Skin of body (tissue), 3 donors: ENCODE measurements at places on chromosomes 3 and 15. TPM values are rescaled to one million over a fixed set of nuclear protein-coding genes. Genes with fewer than 3 reads are reported as not detected.
A peak's percentile ranks its signal among the peaks of the same experiment; 100 is the strongest.

Gene BFSP2
- total RNA-seq: not detected

Gene SERPINI1
- total RNA-seq: 14.6 TPM

Gene MAP1A
- total RNA-seq: 14.3 TPM

Gene MAP4
- 88.6 TPM for total RNA-seq

Gene ACTRT3
- 1.7 TPM for total RNA-seq

Gene SMCO1
- total RNA-seq: 0.79 TPM

Gene NEDD4
- 23.2 TPM for total RNA-seq

Gene CYP1A1
- total RNA-seq: 0.69 TPM

Gene SLC7A14
- under 0.01 TPM for total RNA-seq

Gene MME
- total RNA-seq: 55.5 TPM

Gene ISG20
- total RNA-seq: 3.5 TPM

- no peak for DNase-seq
Observed at GRCh38 chr15:60620708-60621107, 141.8 kb upstream of the ICE2 start.

DNA sequence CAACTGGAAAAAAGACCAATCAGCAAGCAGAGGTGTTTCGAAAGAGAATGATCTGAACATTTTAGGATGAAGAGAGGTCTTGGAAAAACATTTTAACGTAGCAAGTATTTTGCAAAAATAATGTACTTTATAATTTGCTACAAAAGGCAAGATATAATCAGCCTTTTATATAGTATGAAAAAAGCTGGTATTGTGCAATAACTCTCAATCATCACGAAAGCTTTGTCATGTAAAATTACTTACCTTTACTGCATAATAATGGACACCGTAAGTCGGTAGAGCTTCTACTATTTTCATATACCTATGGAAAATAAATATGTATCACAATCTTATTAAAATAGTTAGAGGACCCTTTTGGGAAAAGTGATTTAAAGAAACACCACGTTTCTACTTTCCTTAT, 95.7 kb upstream of the LMOD3 start:
- DNase-seq: no peak

DNA sequence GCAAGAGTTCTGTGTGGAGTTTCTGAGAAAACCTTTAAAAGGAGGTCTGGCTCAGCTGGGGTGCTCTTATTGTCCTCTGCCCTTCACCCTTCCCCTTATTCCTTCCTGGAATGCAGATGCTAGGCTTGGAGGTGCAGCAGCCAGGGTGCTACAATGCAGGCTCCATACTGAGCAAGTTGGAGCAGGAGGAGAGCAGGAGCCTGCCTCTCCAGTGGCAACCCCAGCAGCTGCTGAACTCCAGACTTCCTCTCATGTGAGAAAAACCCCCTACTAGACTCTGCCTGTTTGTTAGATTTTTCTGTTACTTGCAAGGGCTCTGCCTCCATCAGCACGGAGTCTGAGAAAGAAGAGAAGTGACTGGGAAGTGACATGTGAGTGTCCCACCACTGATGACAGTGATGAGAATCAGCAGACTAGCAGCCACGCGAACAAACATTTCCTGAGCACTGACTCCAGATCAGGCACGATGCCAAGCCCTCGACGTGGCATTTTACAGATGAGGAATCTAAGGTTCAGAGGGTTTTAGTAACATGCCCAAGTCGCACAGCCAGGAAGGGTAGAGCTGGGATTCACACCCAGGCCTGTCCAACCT, 16.1 kb upstream of the RARRES1 start:
- DNase-seq: no peak

GRCh38 chr3:170081079-170081741, 43.4 kb downstream of the GPR160 start:
- no peak for DNase-seq

- no peak for DNase-seq
Observed at GRCh38 chr3:13009132-13009945, 63.9 kb downstream of the IQSEC1 start.

DNA sequence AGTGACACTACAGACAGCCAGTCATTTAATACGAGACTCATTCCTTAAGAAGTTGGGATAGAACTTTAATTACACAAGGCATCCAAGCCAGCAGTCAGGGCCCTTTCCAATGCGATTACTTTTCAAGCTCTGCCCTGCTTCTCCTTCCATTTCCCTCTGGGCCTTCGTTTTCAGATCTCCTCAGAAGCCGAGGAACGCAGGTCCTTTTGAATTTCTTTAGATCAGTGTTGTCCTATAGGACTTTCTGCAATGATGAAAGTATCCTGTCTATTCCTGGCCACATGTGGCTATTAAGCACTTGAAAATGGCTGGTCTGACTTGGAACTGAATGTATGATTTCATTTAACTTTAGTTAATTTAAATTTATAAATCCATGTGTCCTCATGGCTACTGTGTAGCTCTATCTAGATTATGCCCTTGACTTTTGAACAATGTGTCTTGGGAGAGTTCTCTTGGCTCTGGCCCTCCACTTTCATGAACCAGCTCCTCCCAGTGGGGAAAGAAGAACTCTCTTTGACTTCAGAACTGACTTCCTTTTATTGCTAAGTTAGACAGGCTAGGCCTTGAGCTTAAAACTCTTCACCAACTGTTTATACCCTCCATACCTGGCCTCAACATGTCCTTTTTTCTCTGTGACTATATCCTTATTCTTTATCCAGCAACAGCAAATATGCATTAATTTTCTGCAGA, 22.6 kb downstream of the TGFBR2 start:
- DNase-seq: no peak

DNA sequence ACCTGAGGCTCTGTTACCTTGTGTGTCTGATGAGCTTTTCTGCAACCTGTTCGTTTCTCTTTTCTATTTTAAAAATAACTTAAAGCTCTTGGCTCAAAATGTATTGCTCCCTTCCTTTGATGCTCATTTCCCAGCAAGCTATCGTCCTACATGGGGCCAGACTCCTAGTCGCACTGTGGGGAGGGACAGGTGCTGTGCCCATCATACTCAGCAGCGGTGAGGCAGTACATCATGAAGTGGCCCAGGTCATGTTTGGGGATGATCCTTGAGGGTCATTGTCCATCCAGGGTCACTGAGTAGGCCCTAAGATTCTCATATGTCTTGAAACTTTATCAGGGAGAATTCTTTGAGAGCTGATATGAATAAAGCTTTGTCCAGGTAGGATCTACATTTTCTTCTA, 41.1 kb downstream of the PTH1R start:
- no peak for DNase-seq

DNA sequence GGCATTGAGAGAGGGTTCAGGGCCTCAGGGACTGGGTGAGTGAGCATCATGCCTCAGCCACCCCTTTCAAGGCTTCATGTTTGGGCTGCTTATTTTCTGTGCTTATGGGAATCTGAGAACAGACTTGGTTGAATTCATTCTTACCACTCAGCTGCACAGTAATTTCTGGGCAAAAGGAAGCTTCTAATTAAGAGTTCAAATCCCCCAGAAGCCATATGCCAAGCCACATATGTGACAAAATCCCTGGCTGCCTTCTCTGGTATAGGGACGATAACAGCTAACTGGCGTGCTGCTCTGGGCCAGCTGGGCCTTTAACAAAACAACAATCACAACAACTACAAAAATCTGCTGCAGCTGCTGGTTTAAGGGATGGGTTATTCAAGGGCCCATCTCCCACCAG, 181.0 kb upstream of the ANKRD28 start:
- no peak for DNase-seq

DNA sequence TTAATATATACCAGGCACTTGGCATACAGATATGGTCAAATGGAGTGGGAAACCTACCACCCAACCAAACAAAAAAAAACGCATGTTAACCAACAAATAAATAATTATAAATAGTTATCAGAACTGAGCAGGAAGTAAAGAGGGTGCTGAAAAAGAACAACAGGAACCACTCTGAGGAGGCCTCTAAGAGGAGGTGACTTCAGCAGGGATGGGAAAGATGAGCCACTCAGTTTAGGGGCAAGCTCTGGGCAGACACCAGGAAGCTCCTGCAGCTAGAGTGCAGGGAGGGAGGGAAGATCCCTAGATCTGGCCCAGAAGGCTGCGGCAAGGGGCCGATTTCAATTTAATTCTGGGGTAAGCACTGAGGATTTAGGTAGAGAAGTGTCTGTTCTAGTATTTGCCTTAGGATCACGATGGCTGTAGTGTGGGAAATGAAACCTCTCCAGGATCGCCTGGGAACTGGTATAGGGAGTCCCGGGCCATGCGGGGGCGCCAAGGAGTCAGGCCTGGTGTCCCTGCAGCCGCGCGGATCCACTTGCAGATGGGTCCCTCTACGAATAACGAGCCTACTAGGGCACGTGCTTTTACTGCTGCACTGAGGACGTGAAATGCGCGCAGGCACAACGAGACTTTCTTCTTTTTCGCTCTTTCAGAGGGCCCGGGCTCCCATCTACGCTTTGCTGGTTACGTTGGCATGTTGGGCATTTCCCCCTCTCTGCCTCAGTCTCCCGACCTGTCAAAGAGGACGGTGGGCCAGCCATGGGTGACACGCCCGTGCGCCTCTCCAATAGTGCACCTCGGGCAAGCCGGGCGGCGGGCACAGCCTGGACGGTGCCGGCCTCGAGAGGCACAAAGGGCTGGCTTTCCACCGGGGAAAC, 1.5 kb upstream of the LIMD1 start:
- peak; percentile 92 for DNase-seq

DNA sequence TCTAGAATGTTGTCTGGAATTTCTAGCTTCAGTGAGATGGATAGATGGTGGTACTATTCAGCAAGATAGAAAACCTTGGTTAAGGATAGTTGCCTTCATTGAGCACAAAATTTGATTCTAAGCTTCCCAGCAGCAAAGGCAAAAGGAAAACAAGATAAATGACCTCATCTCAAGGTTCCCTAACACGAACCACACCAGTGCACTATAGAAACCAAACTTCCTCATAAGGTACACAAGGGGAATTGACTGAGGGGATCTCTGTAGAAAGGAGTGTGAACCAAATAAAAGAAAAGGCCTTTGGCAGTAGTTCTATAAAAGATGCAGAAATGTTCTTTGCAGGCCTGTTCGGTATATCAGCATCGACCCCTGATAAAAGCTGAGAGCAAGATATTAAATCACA, 288.9 kb downstream of the SHQ1 start:
- DNase-seq: no peak

DNA sequence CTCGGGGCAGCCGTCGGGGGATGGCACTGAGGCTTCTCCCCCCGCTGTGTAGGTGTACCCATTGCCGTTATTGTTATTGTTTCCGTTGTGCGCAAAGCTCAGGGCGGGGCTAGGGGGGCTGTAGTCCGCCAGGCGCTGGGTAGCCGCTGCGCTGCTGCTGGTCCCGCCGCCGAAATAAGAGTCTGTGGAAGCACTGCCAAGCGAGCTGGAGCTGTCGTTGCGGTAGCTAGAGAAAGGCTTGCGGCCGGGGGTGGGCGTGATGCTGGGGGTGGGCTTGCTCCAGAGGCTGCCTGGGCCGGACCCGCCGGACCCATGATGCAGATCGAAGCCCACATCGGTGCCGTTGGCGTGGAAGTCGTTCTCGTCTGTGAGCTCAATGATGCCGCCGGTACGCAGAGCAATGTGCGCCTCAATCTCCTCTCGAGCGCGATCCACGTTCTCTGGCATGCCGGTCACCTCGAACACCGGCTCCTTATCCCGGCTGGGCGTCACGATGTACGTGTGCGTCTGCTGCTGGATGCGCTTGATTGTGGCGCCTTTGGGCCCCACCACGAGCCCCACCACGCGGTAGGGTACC, 1.9 kb downstream of the MEX3B start:
- DNase-seq: no peak
